Suppressor macrophage treated with lipopolysaccharide for 1 hour (primary cell): ENCODE measurements at places on chromosomes 3 and 15.

DNA sequence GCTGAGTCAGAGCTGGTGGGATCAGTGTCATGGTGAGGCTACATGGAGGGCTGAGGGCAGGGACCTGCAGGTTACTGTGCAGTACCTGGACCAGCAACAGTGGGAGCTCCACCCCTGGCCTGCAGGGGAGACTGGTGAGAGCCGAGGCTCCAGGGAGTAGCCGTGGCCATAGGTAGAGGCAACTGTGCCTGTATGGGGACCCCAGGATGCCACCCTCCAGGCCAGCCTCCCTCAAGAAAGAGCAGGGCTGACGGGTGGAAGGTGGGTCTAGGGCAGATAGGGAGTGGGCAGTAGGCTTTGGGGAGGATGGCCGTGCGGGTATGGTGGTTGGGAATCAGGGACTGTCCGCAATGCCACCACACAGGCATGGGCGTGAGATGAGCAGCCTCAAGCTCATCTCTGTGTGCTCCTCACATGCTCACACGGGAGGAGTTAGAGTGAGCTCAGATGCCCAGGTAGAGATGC is 35.5 kb downstream of the FBLN2 start:
- no peak for DNase-seq

DNA sequence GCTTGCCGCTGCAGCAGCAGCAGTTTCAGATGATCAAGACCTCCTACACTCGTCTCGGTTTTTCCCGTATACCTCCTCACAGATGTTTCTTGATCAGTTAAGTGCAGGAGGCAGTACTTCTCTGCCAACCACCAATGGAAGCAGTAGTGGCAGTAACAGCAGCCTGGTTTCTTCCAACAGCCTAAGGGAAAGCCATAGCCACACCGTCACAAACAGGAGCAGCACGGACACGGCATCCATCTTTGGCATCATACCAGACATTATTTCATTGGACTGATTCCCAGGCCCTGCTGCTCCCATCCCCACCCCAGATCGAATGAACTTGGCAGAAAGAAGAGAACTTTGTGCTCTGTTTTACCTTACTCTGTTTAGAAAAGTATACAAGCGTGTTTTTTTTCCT is 17.6 kb downstream of the CALML4 start:
- DNase-seq, result no peak

GRCh38 chr15:69848096-69848495 is 249.6 kb downstream of the TLE3 start:
- DNase-seq, result no peak

- no peak for DNase-seq
Observed at GRCh38 chr3:113898892-113899291, 48.9 kb upstream of the ZDHHC23 start.

GRCh38 chr3:186286114-186286513 is 75.9 kb downstream of the DGKG start:
- peak; percentile 7 for DNase-seq

DNA sequence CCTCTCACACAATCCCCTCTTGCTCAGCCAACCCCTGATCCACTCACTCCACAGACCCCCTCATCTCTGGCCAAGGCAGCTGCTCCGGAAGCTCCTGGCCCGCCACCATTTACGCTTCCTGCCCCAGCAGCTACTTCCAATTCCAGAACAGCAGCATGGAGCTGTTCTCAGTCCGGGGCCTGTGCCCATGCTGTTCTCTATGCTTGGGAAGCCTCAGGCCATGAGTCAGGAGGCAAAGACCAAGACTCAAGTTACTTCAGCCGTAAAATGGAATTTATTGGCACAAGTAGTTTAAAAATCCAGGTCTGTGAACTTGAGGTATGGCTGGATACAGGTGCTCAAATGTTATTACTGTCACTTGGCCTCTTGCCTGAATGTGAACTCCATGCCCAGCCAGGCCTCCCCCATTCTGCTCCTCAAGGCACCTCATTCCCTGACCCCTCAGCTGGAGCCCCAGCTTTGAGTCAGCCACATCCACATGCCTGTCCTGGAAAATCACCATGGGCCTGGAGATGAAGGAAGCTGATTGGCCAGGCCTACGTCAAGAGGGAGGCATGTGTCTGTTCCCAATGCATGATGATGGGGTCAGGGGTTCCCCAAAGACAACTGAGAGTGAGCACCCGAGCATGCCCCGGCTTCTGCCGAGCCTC is 31.4 kb upstream of the CACNA2D2 start:
- no peak for DNase-seq

DNA sequence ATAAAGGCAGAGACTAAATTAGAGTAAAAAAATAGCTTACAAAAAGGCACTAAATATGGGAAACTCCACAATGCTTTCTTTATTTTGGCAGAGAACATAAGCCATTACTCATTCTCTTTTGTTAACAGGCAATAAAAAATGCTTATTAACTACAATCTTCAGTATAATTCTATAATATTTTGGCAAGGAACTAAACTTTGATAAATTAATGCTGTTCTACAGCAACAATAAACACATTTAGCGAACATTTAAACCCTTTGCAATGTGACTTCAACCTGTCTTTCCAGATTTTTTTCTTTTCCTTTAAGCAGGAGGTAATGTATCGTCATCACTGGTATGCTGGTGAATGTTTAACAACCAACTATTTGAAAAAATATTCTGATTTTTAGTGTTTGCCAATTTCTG is 42.2 kb upstream of the POU1F1 start:
- no peak for DNase-seq

GRCh38 chr3:112735926-112736325 is 95.0 kb upstream of the CCDC80 start:
- no peak for DNase-seq

DNA sequence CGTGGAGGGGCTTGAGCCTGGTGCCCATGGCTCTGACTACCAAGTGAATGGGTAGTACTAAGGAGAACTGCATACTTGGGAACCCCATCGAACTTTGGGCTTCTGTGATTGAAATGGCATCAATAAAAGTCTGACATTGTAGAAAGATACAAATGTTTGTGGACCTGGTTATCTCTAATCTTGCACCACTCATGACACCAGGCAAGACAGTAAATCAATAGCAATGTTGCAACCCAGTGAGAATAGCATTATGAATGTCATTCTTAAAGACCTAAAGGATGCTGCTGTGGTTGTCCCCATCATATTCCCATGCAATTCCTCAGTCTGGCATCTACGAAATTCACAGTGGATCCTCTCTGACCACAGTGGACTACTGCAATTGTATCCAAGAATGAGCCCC is 233.6 kb upstream of the LYSMD4 start:
- DNase-seq, result no peak

DNA sequence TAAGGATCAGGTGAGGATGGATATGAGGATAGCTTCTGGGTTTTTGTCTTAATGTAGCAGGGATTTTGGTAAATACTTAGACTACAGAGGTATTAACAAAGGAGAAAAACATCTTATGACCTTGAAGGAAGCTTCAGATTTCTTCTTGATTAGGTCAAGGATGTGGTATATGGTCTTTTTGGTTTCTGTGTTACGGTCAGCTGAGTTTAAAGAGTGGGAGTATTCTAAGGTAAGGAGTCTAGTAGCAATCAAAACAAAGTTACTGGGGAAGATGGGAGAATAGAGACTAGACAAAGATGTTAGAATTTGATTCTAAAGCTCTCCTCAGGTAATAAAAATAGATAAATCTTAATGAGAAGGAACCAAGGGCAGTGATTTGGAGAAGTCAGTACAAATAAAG is 6.2 kb downstream of the HMG20A start:
- DNase-seq, result no peak

- DNase-seq, result no peak
Observed at GRCh38 chr3:128320551-128321340, 145.9 kb downstream of the DNAJB8 start.

DNA sequence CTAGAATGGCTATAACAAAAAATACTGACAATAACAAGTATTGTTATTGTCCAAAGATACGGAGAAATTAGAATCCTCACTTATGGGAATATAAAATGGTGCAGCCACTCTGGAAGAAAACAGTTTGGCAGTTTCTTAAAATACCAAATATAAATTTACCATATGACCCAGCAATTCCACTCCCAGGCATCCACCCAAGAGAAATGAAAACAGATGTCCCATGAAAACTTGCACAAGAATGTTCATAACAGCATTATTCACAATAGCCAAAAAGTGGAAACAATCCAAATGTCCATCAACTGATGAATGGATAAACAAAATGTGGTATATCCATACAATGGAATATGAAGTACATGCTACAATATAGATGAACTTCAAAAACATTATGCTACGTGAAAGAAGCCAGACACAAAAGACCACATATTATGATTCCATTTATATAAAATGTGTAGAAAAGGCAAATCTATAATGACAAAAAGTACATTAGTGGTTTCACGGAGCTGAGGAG is 9.4 kb downstream of the AAGAB start:
- no peak for DNase-seq

DNA sequence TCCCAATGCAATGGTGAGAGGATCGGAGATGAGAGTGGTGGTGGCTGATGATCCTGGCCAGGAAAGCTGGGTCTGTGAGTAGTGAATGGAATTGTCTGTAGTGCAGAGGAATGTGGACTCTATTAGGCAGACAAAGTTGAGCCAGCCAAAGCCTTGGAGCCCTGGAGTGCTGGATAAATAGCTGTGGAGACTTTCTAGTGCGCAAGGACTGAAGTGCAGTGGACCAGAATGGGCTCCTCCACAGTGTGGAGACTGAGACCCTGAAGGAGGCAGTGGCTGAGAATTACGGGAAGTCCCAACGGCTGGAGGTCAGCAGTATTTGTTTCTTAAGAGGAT is 874 bp downstream of the ZNF662 start:
- DNase-seq, result no peak

GRCh38 chr3:197456261-197457091 is 99.3 kb downstream of the BDH1 start:
- peak; percentile 69 for DNase-seq

DNA sequence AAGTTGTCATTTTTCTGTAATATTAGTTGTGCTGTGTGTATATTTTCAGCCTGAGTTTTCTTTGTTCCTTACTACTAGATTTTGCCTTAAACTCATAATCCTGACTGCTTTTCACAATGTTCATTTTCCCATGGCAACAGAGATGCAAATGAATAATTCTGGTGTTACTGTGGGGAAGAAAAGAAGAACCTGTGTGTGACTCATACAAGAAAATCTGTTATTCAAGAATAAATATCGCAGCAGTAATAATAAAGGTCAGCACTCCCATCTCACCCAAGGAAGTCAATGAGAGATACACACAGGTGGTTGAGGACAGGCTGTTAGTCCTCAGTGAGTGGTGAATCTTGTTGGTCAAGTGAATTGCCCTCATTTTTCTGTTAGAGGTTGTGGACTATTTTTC is 656.6 kb upstream of the NAALADL2 start:
- DNase-seq, result peak; percentile 20

DNA sequence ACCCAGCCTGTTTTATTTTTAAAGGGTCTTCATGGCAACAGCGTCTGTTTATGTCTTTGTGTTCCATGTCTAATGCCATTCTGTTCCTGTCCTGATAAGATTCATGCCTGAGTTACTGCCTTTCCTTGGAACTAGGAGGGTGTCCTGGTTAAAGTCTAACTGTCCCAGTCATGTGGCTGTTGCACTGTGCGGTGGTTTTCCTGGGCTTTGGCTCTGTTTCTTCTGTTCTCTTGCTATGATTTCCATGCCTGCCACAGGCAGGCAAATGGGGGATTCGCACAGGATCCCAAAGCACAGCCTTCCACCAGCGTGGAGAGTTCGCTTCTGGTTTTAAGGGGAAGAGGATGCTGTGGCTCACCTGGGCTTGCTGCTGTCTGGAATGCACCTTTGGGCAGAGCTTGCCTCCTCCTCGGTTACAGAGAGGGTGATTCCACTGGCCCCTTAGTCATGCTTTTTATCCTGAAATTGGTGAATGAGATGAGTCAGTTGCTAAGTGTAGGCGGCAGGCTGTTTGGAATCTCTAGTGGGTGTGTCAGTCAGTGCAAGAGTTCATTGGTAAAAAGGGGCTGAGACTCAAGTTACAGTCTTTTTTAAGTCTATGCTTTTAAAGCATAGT is 86.8 kb downstream of the CCK start:
- peak; percentile 79 for DNase-seq

- DNase-seq, result no peak
Observed at GRCh38 chr15:85318732-85319076, 61.7 kb upstream of the AKAP13 start.
